ENCODE measurements at places on chromosomes 3 and 15. TPM values are rescaled to one million over a fixed set of nuclear protein-coding genes. Genes with fewer than 3 reads are reported as not detected.

DNA sequence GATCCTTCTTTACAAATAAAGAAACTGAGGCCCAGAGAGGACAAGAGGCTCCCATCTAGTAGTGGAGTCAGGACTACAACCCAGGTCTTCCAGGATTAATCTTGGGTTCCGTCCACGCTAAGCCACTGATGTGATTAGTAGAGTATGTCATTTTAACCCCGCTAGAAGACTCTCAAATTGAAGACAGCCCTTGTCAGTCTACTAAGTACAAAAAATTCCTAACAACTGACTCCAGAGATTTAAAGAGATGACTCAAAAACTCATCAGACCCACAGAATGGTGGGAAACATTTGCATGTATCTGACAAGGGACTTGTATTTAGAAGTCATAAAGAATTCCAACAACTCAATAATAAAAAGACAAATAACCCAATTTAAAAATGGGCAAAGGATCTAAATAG lies 145.3 kb downstream of the CNTN3 start:
- no peaks in the 10 kb centered on the region for H3K27me3 ChIP-seq
- no peak overlapping the region for H3K27ac ChIP-seq
- no peak for DNase-seq
- no peak overlapping the region for H3K4me3 ChIP-seq
- no peaks in the 10 kb centered on the region for H3K4me1 ChIP-seq

DNA sequence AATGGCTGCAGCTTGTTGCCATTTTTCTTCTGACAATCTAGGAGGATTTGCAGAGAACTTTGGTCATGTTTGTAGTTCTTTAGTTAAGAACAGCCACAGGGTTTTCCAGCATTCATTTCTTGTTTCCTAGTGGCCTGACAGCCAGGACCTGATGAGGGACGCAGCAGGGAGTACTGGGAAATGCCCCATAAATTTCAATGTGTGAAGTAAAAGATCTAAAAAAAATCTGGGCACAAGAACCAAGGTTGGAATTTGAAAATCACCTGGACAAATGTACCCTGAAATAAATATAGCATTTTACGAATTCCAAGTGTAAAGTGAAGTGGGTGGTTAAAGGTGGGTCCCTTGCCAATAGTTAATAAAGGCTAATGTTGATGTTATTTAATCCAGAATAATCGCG lies 195.0 kb downstream of the ZIC1 start:
- DNase-seq, result no peak
- H3K27ac ChIP-seq, result no peak overlapping the region
- no peaks in the 10 kb centered on the region for H3K36me3 ChIP-seq
- H3K4me3 ChIP-seq, result no peak overlapping the region
- no peaks in the 10 kb centered on the region for H3K27me3 ChIP-seq

- no peak overlapping the region for H3K27ac ChIP-seq
- no peaks in the 10 kb centered on the region for H3K36me3 ChIP-seq
- peaks cover 8% of the 10 kb centered on the region for H3K27me3 ChIP-seq
Observed at GRCh38 chr3:100540791-100541334, 48.4 kb downstream of the TMEM45A start.

- H3K27me3 ChIP-seq, result peaks cover 2% of the 10 kb centered on the region
- no peaks in the 10 kb centered on the region for H3K4me1 ChIP-seq
- DNase-seq, result no peak
- H3K4me3 ChIP-seq, result no peak overlapping the region
Observed at GRCh38 chr15:47689660-47690059, 27.6 kb upstream of the SEMA6D start.

- H3K36me3 ChIP-seq, result no peaks in the 10 kb centered on the region
- H3K4me1 ChIP-seq, result no peaks in the 10 kb centered on the region
- peaks cover 23% of the 10 kb centered on the region for H3K27me3 ChIP-seq
- no peak overlapping the region for H3K27ac ChIP-seq
- DNase-seq, result no peak
Observed at GRCh38 chr15:71634820-71635560, 175.4 kb upstream of the NR2E3 start.

GRCh38 chr3:112170046-112170445 lies 37.0 kb upstream of the GCSAM start:
- no peak overlapping the region for H3K27ac ChIP-seq
- peaks cover 5% of the 10 kb centered on the region for H3K36me3 ChIP-seq
- no peak for DNase-seq
- no peaks in the 10 kb centered on the region for H3K27me3 ChIP-seq

DNA sequence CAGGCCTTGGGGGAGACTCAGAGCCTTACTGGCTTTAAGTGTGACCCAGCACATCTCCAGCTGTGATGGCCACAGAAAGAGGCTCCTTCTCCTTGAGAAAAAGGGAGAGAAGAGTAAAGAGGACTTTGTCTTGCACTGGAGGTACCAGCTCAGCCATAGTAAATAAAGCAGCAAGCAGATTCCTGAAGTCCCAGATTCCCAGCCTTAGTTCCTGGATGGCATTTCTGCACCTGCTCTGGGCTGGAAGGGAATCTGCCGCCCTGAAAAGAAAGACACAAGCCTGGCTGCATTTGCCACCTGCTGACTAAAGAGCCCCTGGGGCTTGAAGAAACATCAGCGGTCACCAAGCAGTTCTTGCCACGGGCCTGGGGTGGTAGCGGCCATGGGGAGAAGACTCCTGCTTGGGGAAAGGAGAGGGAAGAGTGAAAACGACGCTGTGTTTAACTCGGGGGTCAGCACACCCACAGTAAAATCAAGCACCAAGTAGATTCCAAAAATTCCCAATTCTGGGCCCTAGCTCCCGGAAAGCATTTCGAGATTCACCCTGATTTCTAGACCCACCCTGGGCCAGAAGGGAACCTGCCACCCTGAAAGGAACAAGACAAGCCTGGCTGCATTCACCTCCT lies 24.2 kb upstream of the TNK2 start:
- no peaks in the 10 kb centered on the region for H3K4me1 ChIP-seq
- DNase-seq, result no peak
- peaks cover 2% of the 10 kb centered on the region for H3K36me3 ChIP-seq
- no peaks in the 10 kb centered on the region for H3K27me3 ChIP-seq
- H3K4me3 ChIP-seq, result no peak overlapping the region
- no peak overlapping the region for H3K27ac ChIP-seq

The SPTSSB gene
- total RNA-seq, result not detected

Data from activated CD4-positive, alpha-beta T cell treated with anti-CD3 and anti-CD28 coated beads for 36 hours (primary cell).